ENCODE measurements at places on chromosomes 4 and X.
A peak's percentile ranks its signal among the peaks of the same experiment; 100 is the strongest.

DNA sequence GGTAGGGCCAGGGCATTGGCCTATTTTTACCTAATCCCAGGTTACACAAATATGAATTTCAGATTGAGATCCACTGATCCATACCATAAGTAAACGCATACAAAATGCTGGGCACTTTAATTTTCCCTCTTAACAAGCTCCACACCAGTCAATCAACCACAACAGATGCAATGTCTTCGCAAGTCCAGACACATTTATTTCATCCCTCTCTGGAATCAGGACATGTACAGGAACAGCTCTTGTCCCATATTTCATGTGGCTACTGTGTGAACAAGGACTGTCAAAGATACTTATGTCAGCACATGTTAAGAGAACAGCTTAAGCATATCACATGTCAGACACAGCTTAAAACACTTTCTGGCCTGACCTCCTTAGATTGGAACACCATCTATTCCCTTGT lies 145.9 kb downstream of the PPP3CA start:
- DNase-seq, result no peak

DNA sequence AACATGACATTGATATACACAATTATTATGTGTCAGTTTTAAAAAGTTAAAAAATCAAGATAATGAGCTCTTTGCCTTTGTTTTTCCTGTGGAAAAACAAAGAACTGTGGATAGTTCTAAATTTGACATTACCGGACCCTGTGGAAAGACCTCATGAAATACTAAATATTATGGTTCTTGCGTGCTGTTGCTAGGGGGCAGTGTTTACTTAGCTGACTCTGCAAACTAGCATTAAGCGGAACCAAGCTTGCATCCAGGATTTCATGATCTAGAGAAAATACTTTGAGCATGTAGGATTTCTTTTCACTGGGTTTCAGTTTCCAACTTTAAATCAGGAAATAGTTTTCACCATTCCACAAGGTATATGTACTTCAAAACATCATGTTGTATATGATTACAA lies 33.6 kb downstream of the CLCN4 start:
- DNase-seq, result peak; percentile 30

- DNase-seq, result peak; percentile 68
Observed at GRCh38 chr4:60724623-60725022, 475.5 kb upstream of the ADGRL3 start.

DNA sequence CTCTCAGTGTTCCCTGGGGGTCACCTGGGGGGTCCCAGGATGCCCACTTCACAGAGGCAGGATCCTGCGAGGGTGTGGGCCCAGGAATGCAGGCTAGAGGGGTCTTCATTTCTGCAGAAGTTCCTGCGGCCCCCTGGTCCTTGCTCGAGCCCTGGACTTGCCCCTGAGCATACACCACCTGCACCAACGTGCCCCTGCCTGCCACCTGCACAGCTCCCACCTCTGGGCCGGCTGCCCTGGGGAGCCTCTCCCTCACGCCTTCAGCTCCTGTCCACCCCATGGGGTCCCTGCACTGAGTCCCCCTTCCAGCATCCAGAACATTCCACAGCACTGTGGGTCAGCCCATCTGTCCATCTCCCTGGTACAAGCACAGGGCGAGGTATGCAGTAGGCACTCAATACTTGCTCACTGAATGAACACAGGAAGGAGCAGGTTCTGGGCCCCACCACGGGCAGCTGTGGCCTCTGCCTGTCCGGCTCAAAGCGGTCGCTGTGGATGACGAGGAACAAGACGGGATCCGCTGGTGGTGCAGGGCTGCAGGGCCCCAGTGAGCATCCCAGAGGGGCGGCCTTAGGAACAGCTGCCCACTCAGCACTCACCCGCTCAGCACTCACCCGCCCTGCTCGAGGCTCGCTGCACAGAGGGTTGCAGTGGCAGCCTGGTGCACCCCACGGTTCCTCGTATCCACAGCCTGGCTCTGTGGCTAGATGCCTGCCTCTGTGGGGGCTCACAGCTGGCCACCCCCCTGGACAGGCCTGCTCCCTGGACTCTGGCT lies 70.5 kb upstream of the MXD4 start:
- no peak for DNase-seq

DNA sequence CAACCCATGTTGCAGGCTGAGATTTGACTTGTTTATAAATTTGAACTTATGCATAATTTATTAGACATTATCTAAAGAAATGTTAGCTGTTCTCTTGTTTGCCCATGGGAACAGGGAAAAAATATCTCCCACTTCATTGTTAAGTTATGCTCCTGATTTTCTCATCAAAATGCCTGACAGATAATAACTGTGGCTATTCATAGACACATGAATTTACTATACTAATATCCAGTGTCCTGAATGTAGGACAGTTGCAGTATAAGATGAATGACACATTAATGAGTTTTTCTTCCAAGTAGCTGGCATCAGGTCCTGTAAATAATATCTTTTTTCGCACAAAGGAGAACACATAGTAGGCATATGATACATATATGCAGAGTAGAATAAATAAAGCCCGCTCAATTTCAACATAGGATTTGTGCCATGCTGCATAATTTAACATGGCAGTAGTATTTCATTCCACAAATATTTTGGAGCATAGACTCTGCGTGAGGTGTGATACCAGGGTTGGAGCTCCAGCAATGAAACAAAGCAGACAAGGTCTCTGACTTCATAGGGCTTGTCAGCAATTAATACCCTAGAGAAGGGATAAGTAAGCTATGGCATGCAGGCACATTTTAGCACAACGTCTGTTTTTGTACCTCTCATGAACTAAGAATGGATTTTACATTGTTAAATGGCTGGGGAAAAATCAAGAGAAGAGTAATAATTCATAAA lies 40.4 kb upstream of the DDX53 start:
- DNase-seq, result no peak

- no peak for DNase-seq
Observed at GRCh38 chrX:139008185-139008584, 296.7 kb upstream of the FGF13 start.

GRCh38 chr4:184755278-184755677 lies 21.4 kb upstream of the CENPU start:
- peak; percentile 18 for DNase-seq

- no peak for DNase-seq
Observed at GRCh38 chr4:22477136-22477812, 38.6 kb downstream of the ADGRA3 start.

DNA sequence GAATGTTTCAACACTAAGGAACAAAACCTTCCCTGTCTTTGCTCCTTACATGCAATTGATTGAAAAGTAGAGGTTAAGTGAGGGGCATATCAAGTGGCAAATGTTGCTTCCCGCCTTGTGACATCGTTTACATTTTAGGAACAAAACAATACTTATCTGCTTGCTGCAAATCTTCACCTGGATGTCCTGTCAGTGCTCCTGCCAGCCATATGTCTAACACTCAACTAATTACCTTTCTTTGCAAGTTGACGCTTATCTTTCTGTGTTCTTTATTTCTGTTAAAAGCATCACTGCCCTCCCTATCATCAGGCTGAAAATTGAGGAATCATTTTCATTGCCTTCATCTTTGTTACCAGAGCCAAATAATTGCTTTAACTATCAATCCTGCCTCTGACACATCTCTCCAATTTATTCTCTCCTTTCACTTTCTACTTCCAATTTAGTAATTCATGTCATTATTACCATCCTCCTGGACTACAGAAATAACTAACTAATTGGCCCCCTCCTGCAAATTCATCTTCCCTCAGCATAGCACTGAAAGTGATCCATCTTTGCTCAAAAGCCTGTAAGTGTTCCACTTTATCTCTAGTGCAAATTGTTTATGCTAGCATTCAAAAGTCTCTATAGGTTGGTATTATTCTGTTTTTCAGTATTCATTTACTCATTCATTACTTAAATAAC lies 298.7 kb upstream of the ATOH1 start:
- DNase-seq, result no peak

DNA sequence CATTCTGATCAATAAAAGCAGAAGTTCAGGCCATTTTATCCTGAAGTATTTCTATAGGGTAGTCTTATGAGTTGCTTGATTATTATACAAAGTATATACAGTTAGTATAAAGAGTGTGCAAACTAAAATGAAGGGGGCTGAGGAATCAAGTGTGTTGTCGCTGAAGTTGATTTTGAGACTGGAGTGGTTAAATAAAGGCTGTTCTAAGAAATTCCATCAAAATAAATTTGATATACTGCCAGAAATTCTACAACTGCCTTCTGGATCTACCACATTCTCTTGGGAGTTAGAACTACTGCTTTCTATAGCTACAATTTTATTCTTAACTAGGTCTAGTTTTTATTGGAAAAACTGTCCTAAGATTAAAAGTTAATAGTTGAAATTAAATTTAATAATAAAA lies 12.4 kb downstream of the EDNRA start:
- DNase-seq, result no peak

DNA sequence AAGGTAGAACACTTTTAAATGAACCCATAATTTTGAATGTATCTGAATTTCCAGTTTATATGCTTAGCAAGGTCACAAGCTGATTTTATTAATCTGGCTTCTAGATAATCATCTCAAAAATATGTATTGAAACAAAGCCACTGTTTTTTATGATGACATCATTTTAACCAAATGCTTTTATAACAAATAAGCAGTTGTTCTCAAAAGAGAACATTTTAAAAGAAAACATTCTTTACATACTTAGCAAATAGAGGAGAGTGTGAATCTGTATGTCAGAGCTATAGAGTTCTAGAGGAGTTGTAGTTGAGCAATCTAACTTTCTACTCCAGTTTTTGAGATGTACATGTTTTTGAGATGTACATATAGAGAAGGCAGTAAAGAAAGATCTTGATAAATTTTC lies 42.5 kb downstream of the LAMP2 start:
- DNase-seq, result no peak

DNA sequence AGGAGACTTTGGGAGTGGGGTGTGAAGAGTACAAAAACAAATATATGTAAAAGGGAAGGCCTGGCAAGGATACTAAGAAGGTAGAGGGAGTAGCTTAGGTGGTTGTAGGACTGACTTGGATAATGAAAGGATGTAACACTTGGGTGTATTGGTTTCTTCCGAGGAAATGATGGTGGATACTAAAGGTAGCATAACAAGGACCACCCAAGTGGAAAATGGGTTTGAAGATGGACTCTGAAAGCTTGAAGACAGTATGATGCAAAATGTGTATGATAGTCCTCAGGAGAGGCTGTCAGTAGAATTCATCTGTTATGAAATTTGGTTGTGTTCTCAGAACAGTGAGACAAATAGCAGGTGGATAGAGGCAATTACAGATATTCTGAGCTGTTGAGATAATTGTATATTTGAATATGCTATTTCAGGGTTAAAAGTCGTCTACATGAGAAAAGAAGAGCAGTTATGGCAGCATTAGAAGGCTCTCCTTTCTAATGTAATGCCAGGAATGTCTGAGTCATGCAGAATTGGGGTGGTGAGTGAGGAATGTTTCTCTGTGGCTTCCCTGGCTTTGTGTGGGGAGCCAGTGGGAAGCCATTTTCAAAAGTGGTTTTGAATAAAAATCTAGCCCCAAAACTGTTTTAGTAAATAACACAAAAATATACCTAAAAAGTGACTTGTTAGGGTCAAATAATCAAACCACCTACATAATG lies 75.6 kb downstream of the FHIP1A start:
- peak; percentile 73 for DNase-seq

DNA sequence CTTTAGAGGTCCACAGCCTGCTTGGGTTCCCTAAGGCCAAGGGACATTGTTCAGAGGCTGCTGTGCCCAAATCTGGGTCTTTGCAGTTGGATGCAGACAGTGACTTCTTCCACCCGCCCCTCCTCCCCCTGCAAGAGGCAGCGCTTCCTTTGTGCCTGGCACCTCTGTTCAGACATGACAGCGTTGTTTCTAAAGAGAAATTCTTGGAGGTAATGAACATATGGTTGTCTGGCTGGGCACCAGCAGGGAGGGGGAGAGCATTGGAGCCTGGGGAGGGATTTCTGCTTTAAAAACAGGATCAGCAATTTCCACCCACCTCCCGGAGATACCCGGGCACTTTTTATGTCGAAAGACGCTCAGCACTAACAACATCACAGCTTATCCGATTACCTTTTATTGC lies 51.5 kb downstream of the PSAPL1 start:
- DNase-seq, result no peak

DNA sequence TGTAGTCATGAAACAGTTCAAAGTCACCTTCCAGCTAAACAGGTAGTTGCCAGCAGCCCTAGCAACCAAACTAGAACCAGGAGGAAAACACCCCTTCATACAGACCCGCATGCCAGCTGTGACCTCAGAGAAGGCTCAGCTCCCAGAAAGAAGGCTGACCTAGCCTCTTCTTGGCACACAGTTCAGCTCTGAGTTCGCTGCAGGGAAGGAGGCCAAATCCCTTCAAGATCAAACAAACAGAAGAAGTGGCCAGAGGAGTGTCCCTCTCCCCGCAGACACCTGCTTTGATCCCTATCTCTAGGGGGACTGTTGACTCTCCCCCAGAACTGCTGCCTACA lies 56.0 kb downstream of the HADH start:
- no peak for DNase-seq

- DNase-seq, result no peak
Observed at GRCh38 chr4:161419822-161420221, 744.0 kb downstream of the FSTL5 start.

DNA sequence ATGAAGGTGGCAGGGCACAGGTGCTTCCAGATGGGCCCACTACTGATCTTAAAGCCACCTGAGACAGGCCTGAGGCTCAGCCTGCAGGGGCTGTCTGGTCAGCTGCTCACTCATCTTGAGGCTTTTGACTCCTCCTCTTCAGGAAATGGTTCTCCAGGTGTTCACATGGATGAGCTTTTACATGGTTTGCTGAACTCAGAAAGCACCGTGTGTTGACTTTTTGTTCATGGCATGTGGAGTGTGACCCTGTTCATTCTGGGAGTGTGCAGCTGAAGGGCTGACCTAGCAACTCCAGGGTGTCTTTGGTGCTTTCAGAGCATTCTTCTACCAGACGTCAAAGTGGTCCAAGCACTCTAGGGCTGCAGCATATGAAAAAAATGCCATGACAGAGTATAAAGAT lies 111.1 kb downstream of the CCNG2 start:
- DNase-seq, result no peak

GRCh38 chrX:66914080-66914479 lies 275.2 kb upstream of the EDA2R start:
- DNase-seq, result no peak

DNA sequence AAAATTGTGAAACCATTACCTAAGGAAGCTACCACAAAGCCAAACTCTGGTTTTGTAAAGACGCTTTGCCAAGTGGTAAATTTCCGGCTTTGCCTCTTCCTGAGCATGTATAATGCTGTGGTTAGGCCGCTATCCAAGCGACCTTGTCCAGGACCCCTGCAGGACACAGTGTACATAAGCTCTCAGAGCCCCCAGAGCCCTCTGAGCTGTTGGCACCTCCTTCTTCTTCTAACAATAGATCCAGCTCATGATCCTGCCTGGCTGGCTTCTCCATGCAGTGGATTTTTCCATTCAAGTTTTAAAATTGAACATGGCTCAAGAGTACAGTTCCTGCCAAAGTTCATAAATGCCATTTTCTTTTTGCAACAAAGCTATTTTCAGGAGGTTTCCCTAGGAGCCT lies 326.7 kb downstream of the MAPK10 start:
- DNase-seq, result no peak

- no peak for DNase-seq
Observed at GRCh38 chr4:145278341-145279121, 98.1 kb upstream of the OTUD4 start.

GRCh38 chr4:41787931-41788330 lies 39.4 kb upstream of the PHOX2B start:
- DNase-seq, result no peak

Data from amniotic stem cell (primary cell).